ENCODE measurements at places on chromosomes 4 and X. TPM values are rescaled to one million over a fixed set of nuclear protein-coding genes. Genes with fewer than 3 reads are reported as not detected.

Gene BCLAF3
- 9.5 TPM for polyA plus RNA-seq

Gene FGF13
- 68.6 TPM for polyA plus RNA-seq

Gene CABS1
- not detected for polyA plus RNA-seq

Gene PARM1
- 87.3 TPM for polyA plus RNA-seq

Gene CT45A10
- not detected for polyA plus RNA-seq

Gene PDZD4
- 3.8 TPM for polyA plus RNA-seq

Gene GPR50
- not detected for polyA plus RNA-seq

Gene NAP1L3
- polyA plus RNA-seq, result 9.7 TPM

Gene KLHL13
- 54.1 TPM for polyA plus RNA-seq

Gene SLC2A9
- polyA plus RNA-seq, result 3.9 TPM
